Stimulated activated naive CD8-positive, alpha-beta T cell treated with anti-CD3 and anti-CD28 coated beads, Interleukin-15, amount 100 ng/mL, for 72 hours (primary cell): ENCODE measurements at places on chromosomes 5 and 9.

- no peak for DNase-seq
Observed at GRCh38 chr5:109643791-109644350, 45.9 kb upstream of the MAN2A1 start.

GRCh38 chr5:140035881-140036280 lies 7.2 kb downstream of the NRG2 start:
- DNase-seq, result no peak

GRCh38 chr5:142108432-142109330 lies at the start of gene NDFIP1:
NDFIP1 (plus strand) TSS chr5:142108779; CDS start chr5:142108975, 196 bp downstream.
- peak; percentile 91 for DNase-seq

GRCh38 chr5:172801179-172801671 lies 30.2 kb upstream of the DUSP1 start:
- DNase-seq, result no peak

DNA sequence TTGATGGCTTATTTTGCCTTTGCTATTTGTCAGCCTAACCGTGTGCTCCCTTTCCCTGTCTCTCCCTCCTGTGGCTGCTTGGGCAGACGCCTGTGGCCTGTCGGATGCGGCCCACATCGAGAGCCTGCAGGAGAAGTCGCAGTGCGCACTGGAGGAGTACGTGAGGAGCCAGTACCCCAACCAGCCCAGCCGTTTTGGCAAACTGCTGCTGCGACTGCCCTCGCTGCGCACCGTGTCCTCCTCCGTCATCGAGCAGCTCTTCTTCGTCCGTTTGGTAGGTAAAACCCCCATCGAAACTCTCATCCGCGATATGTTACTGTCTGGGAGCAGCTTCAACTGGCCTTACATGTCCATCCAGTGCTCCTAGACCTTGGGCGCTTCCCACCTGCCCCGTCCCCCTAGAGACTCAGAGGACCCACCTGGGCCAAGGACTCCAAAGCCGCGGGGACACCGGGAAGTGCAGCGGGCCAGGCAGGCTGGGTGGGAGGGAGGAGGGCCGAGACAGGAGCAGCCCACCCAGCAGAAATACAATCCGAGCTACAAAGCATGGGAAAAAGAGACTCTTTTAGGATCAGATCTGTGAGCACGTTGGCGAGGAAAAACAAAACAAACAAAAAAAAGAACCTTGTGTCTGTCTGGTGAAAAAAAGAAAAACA lies 10.6 kb downstream of the NR2F1 start:
- no peak for DNase-seq

- no peak for DNase-seq
Observed at GRCh38 chr9:117151716-117152115, 263.1 kb downstream of the ASTN2 start.

- DNase-seq, result no peak
Observed at GRCh38 chr5:96384353-96384752, 48.7 kb downstream of the PCSK1 start.

- DNase-seq, result no peak
Observed at GRCh38 chr5:150023136-150023535, 22.6 kb downstream of the HMGXB3 start.

- no peak for DNase-seq
Observed at GRCh38 chr9:81289622-81290021, 399.7 kb downstream of the TLE1 start.

DNA sequence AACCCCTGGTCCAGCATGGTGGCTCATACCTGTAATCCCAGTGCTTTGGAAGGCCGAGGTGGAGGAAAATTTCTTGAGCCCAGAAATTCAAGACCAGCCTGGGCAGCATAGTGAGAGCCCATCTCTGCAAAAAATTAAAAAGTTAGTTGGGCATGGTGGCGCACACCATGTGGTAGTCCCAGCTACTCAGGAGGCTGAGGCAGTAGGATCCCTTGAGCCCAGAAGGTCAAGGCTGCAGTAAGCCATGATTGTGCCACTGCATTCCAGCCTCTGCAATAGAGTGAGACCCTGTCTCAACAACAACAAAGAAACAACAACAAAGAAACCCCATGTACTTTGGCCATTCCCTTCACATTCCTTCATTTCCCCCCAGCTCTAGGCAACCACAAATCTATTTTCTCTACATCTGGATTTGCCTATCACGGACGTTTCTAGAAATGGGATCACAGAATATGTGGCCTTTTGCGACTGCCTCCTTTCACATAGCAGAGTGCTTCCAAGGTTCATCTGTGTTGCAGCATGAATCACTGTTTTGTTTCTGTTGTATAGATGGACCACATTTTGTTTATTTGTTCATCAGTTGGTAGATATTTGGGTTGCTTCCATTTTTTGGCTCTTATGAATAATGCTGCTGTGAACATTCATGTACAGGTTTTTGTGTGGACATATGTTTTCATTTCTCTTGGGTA lies 17.9 kb downstream of the MIGA2 start:
- DNase-seq, result no peak

DNA sequence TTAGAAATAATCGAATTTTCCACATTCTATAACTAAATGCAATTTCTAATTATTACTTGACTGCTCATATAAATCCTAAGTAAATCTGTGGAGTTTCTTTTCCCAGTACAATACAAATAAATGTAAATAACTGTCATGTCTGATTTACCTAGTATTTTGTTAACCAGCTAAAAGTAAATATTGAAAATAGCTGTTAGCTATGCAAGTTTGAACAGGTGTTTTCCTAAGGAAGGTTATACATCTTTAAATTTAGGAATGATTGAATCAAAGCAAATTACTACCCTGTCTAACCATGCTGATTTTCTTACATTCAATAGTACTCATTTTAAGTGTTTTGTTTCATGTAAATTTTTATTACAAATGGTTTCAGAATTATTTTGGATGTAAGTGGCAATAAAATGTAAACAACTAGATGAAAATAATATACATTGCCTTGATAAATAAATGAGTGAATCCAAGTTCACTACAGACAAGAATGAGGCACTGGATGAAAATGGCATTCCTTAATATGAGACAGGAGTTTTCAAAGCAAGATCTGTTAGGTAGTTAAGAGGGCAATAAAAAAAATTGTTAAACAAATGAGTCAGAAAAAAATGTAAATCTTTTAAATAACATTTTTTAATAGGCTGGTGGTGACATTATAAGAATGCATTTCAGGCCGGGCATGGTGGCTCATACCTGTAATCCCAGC lies 15.8 kb downstream of the MCIDAS start:
- no peak for DNase-seq

DNA sequence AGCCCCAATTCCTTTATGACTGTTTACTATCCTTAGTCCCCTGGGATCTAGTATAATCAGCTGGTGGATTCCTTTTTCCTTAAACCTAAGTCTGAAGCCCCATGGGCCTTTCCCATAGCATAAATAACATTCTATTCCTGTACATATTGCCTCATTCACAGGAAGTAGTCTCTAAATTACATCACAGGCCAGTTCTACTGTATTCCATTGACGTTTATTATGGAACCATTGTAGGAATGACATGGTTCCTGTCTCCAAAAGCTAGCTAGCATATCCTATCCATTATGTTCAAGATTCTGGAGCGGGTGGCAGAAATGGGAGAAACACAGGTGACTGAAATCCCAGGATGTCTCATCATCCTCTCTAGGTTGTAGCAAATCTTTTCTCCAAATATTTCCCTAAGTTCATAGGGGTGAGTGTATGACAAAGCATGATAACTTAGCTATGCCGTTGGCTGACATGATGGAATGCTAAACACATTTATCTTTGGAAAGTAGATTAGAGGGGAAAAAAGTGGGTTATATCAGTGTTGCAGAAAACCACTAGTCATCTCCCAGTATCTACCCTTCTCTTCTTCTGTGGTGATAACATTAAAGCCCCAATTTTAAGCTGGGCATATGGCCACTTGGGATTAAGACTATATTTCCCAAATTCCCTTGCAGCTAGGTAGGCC lies 140.1 kb downstream of the FGF1 start:
- no peak for DNase-seq

GRCh38 chr5:15463231-15463980 lies 36.6 kb upstream of the FBXL7 start:
- no peak for DNase-seq

- DNase-seq, result no peak
Observed at GRCh38 chr5:1830571-1831228, 29.5 kb downstream of the NDUFS6 start.

DNA sequence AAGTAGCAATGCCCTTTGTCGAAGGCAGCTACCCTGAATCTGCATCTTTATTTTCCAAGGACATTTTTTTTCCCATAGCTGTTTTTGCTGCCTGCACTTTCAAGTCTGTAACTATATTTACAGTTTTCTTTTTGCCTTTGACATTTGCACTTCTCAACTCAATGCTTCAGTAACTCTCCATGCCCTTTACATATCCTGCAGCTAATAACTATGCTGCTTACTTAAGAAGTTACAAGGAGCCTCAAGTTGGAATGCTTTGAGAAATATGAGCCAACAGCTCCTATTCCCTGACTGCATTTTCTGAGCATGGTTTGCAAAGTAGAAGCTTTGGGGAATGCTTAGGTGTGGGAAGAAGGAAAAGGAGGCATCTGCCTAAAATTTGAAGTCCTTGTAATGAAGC lies 194.8 kb upstream of the TRPC7 start:
- no peak for DNase-seq

- DNase-seq, result no peak
Observed at GRCh38 chr5:92909602-92909962, 671.4 kb downstream of the NR2F1-AS1 start.

GRCh38 chr5:84874196-84874595 lies 489.5 kb upstream of the EDIL3 start:
- no peak for DNase-seq

- DNase-seq, result no peak
Observed at GRCh38 chr9:19946441-19947109, 157.7 kb upstream of the SLC24A2 start.

DNA sequence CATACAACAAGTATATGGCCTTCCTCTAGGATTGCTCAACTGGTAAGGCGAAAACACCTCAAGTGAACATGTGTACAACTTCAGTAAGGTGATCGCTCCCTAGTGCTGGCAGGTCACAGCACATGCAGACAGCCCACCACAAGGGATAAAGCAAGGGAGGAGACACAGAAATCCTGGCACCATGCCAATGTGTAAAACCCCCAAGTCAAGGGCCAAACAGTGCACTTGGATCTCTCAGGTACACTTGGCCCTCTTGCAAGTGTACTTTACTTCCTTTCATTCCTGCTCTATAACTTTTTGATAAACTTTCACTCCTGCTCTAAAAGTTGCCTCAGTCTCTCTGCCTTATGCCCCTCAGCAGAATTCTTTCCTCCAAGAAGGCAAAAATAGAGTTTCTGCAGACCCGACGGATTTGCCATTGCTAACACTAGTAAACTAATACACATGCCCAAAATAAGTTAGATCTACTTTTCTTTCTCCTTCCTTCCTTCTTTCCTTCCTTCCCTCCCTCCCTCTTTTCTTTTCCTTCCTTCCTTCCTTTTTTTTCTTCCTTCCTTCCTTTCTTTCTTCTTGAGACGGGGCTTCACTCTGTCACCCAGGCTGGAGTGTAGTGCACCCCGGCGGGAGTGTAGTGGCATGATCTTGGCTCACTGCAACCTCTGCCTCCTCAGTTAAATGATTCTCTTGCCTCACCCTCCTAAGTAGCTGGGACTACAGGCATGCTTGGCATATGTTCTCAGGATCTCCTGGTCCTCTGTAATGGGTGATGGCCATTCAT lies 6.8 kb upstream of the LNPEP start:
- no peak for DNase-seq

- DNase-seq, result no peak
Observed at GRCh38 chr5:107669096-107670031, 1.4 kb downstream of the EFNA5 start.

GRCh38 chr5:76591366-76591765 lies 31.8 kb downstream of the F2RL2 start:
- DNase-seq, result no peak

DNA sequence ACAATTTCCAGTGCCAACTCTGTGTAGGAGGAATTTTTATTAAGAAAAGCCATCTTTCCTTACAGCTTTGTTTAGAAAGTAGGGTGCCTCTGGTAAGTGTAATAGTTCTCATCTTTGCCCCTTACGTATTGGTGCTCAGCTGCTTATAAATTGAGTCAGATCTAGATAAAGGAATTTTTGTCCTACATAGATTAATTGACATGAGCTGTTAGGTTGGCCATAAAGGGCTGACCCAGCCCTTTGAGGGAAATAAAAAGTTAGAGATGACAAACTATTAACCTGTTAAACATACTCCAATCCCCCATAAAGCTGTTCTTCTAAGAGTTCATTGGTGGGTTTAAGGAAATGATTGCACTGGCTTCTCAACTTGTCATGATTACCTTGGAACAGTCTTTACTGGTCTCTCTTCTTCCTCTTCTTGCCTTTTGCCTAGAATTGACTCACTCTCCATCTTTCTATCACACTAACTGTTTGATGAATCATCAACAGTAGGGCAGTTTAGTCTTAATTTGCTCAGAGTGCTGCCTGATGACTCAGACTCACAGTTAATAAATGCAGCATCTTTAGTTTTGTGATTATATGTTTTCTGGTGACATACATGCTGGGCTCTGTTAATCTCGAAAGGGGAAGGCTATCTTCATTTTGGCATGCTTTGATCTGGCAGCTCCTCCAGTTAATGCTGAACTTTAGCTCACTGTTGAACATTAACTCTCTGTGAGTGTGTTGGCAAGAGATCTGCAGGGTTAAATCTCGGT lies 51.7 kb downstream of the ARHGAP26 start:
- DNase-seq, result peak; percentile 24

DNA sequence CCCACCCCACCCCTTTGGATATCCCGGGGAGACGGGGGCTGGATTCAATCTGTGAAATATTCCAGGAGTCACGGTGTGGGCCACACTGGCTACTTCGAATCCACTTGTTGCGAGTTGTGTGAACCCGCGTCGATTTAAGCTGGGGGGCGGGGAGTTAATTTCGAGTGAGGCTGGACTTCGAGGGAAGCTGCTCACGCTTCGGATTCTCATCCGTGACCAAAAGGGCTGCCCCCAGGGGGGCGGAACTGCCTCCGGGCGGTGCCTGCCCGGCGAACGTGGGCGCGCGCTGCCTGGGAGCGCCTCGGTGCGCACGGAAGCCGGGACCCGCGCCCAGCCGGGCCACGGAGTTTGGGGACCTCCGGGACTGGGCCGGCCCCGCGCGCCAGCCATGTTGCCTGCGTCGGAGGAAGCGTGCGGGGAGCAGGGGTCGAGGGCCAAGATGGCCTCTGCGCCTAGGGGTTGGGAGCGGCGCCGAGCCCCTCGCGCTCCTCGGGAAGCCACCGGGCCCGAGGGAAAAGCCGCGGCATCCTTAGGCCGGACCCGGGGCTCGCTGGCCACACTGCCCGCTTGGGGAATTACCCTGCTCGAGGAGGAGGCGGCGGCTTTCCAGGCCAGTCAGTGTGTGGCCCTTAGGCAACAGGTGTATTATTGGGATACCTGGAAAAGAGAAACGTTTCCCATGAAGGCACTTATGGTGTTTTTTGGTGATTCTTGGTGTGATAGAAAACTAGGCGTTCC lies 975 bp downstream of the OCLN start:
- DNase-seq, result peak; percentile 32
